ENCODE measurements at places on chromosomes 2 and 18.

DNA sequence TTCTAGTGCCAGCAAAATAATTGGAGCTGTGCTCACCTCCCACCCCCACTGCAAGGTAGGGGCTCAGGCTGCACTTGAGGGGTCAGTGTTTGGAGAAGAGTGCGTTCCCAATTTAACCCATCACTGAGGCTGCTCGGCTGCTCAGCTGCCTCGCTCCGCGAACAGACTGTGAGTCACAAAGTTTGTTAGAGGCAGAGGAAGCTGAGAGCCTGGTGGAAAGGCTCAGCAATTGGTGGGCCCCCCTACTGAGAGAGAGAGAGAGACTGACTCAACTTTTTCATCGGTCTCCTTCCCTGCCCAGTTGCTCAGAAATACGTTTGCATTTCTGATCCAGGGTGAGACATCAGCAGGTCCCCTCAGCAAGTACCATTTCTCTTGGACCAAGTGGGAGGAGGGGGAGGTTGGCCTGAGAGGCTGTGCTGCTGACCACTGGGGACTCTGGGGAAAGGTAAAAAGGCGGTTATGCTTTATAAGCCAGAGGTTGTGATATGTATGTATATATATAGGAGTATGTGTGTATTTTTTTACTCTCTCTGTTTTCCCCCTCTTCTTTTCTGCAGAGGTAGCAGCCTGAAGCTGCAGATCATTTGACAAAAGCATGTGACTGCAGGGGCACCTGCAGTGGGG, 1.5 kb downstream of the EFR3B start:
- peak; percentile 39 for DNase-seq

GRCh38 chr2:228916416-228917090, 354.5 kb downstream of the PID1 start:
- no peak for DNase-seq

DNA sequence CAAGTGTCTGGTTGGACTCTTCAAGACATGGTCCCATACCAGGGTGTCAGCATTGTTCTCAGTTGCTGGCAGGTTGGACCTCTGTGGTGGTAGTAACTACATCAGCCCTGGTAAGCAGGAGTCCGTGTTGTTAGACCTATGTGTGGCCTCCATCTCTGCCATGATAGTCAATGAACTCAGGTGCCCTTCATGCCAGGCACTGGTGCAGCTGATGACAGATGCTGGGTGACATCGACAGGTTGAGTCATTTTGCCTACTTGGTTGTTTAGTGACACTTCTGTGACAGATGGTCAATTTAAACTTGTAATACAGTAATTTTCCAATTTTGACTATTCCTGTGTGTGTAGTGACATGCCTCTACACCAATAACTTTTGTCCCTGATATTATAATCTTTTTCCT, 189.7 kb downstream of the SP3 start:
- no peak for DNase-seq

GRCh38 chr18:8607776-8608742, 1.2 kb upstream of the RAB12 start:
- DNase-seq: no peak

- no peak for DNase-seq
Observed at GRCh38 chr18:44586782-44587524, 93.7 kb upstream of the SETBP1 start.

GRCh38 chr2:138948070-138948539, 167.9 kb upstream of the NXPH2 start:
- no peak for DNase-seq

DNA sequence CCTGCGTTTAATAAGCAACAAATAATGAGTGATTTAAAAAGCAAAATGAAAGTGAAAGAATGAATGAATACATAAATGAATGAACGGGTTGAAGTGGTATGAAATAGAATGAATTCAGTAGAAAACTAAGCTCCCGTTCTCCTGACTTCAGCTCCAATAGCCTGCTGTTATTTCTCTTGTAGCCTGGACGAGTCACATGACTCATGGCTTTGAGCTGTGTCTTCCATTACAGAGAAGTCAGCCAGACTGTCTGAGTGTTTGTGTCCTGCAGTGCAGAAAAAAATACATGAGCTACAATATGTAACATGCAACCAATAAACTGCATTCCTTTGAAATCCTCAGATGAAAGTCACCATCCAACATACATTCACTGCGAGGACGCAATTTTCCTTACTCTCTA, 21.2 kb downstream of the SCG2 start:
- no peak for DNase-seq

- no peak for DNase-seq
Observed at GRCh38 chr18:36493349-36494159, 196.0 kb downstream of the FHOD3 start.

- DNase-seq: no peak
Observed at GRCh38 chr2:3212984-3213383, 164.6 kb downstream of the EIPR1 start.

GRCh38 chr2:107338059-107338458, 452.1 kb upstream of the ST6GAL2 start:
- no peak for DNase-seq

- peak; percentile 37 for DNase-seq
Observed at GRCh38 chr2:240437861-240438809, 2.7 kb downstream of the GPC1 start.

- no peak for DNase-seq
Observed at GRCh38 chr2:161384864-161385263, 31.2 kb upstream of the TBR1 start.

- DNase-seq: no peak
Observed at GRCh38 chr2:120703330-120703994, 32.2 kb upstream of the GLI2 start.

GRCh38 chr2:176967911-176968450, 244.6 kb upstream of the HNRNPA3 start:
- no peak for DNase-seq

DNA sequence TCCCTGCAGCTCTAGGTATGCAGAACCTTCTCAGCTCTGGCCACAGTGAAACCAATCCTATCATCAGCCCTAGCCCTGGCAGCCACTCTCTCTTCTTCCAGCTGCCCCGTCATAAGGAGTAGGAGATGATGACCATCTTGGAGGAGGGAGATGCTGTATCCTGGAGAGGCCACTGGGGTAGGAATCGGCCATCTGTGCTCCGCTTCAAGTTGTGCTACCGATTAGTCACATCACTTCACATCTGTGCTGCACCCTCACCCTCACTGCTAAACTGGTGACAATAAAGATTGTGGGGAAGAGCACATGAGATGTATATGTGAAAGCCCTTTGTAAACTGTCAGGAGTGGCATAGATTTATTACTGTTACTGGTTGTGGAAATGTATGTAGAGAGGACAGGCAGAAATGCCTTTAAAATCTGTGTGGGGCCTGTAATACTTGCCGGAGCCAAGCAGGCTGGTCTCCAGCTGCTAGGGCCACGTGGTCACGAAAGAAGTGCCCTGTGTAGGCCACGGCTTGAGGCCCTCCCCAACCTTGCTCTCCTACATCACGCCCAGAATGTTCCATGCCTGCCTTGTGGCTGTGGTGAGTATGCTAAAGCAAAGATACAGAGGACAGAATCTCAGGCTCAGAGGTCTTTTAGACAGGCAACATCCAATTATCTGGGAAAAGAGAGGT, 236.8 kb downstream of the CLIP4 start:
- no peak for DNase-seq

GRCh38 chr2:241858206-241859016, at the start of gene PDCD1:
Gene PDCD1 (minus strand): TSS chr2:241858894. CDS start chr2:241858838, 56 bp downstream.
- DNase-seq: peak; percentile 86

DNA sequence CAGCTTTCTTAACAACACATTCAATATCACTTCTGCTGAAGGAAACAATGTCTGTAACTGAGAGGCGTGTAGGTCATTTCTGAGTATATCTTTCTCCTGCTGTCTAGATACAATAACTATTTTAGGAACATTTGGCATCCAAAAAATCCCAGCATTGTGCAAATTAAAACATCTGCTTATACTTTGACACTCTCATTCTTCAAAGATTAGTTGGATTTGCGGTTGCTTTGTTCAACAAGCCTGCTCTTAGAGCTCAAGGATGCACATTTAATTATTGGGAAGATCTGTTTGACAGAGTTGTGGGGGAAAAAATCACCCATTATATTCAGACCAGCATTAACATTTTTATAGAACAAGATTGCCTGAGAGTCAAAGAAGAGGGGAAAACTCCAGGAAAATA, 449.5 kb upstream of the HNRNPA3 start:
- no peak for DNase-seq

DNA sequence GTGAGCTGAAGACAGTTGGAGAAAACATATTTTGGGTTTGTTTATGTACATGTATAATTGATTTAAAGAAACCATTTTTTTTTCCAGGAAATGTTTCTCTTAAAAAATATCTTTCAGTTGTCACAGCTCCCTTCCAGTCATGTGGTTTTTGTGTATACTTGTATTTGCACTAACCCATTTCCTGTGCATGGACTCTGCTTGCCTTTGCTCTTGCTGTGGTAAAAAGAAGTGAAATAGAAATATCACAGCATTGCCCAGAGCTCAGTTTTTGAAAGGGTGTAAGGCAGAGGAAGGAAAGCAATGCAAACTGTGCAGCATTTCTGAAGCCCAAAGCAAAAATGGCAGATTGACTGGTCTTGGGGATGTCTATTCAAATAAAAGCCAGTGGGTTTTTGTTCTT, 10.4 kb upstream of the DOCK10 start:
- DNase-seq: peak; percentile 7

DNA sequence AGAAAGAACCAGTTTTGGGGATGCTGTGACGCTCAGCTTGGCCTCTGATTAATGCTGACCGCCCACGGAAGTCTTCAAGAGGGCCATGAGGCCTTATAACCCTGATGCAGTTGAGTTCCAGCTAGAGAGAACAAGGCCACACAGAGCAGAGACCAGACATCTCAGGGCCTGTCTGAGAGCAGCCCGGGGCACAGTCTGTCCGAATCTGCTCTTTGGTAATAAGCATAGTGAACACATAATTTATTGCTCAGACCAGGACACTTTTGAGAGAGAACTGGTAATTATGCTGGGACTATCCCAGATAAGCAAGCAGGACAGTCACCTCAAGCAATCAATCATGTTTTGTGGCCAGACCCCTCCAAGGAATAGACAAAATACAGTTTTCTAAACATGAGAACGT, 68.5 kb downstream of the STPG4 start:
- DNase-seq: no peak

DNA sequence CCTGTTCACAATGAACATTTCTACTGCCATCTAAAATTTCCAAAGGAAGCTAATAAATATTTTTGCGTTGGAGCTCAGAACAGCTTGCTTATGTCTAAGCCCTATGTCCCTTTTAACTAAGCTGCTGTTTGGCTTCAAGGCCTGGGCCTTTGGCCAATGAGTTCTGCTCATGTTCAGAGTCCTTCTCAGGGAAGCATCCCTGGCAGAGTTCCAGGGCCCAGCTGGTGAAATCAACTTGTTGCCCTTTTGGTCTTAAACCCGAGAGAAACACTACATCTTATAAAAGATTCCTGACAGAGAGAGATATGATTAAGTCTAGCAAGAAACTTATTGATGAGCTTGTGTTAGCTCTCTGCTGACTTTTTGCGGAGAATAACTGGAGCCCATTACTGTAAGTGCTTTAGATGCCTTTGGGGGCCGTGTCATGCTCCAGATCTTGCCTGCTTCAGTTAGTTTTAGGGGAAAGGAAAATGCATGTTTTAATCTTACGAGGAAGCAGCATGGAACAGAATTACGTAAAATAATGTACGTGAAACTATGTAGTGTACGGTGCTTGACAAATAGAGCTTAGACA, 102.5 kb upstream of the NOSTRIN start:
- DNase-seq: no peak

DNA sequence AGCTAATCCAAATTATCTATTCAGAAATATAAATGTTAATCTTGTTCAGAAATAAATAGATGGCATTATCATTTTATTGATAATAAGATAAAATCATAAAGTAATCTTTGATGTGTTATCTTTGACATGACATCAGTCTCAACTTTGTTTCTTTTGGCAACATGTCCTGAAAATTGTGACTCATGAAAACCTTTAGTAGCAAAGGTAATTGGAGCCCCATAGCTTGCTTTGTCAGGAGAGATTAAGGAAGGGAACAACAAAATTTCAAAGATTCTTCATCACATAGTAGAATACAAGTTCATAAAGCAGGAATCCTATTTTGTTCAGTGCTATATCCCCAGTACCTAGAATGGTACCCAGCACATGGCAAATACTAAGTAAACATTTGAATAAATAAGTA, 165.4 kb downstream of the KCNE4 start:
- DNase-seq: no peak

- DNase-seq: no peak
Observed at GRCh38 chr2:50753234-50753633, 278.7 kb downstream of the NRXN1 start.

DNA sequence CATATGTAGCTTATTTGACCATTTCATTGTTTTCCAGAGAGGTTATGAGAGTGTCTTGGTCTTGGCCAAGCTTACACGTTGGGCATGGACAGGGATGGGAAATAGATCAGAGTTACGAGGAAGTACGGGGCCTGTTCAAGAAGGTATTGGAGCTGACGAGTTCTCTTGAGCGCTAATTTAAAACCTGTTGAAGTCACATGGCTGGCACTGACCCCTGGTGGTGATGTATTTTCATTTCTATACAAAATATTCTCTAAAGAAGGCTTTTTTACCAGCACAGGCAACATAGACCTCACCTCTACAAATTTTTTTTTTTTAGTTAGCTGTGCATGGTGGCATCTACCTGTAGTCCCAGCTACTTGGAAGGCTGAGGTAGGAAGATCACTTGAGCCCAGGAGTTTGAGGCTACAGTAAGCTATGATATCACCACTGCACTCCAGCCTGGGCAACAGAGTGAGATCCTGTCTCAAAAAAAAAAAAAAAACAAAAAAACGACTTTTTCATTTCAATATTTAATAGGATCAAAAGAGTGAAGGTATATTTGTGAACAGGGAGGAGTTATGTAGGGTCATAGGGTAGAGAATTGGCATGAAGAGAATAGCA, 19.6 kb downstream of the UGP2 start:
- DNase-seq: peak; percentile 47

DNA sequence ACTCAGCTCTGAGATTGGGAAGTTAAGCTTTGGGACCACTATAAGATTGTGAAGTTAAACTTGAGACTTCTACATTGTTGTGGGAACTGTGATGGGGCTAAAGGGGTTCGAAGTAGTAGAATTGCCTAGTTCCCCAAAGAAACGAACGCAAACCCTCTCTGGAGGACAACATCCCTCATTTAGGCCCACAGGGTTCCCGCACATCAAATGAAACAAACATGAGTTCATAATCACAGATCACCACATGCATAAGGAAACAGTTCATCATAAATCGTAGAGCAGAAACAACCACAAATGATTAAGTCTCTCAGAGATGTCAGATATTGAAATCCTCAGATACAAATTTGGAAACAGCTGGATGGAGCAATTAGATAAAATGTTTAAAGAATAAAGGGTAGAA, 55.9 kb upstream of the HPCAL1 start:
- DNase-seq: no peak

GRCh38 chr2:26681656-26682055, 10.9 kb upstream of the KCNK3 start:
- no peak for DNase-seq

DNA sequence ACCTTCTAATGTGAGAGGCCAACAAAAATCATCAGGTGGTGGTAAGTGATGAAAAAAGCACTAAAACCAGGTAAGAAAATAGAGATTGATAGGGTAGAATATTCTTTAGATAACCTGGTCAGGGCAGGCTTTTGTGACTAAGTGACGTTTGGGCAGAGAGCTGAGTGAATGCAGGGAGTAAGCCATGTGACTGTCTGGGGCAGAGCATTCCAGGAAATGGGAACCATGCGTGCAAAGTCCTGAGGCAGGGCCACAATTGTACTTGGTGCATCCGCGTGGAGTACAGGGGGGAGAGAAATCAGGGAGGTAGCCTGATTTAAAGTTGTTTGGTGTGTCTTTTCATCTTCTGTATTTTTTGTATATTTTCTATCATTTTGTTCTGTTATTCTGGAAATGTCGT, 102.5 kb downstream of the LYPD6B start:
- DNase-seq: no peak

- DNase-seq: no peak
Observed at GRCh38 chr2:3132466-3132865, 245.2 kb downstream of the EIPR1 start.
